ENCODE measurements at places on chromosomes 11 and 22. TPM values are rescaled to one million over a fixed set of nuclear protein-coding genes. Genes with fewer than 3 reads are reported as not detected.

DNA sequence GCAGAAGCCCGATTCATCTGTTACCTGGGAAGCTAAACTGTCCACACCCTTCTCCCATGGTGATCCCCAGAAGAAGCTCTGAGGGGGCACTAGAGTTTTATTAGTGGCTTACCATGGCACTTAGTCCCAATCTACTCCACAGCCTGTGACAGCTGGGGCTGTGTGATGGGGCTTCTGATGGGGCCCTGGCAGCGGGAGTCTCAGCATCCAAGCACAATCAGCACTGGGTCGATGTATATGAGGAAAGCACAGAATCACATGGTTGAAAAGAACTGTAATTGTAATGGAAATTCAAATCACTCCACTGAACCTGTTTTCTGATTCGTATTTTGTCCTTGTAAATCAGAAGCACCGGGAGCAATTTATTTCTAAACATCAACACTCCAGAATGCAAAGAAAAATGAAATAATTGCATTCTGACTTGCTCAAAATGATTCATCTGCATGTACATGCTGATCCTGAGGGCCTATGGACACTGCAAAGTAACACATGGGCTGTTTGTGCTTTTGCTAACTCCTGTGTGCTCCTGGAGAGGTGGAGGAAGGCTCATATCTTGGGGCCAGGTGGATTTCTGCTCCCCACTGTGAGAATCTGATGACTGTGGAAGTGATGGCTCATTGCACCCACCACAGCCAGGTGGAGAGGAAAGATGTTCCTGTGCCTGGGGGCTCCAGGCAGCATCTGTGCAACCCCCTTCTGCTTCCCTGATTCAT lies 203.0 kb downstream of the KIRREL3 start:
- H3K4me1 ChIP-seq: no peaks in the 10 kb centered on the region
- H3K27ac ChIP-seq: no peak overlapping the region
- H3K36me3 ChIP-seq: no peaks in the 10 kb centered on the region
- H3K4me3 ChIP-seq: no peak overlapping the region
- DNase-seq: no peak

GRCh38 chr11:12235553-12235946 lies 125.2 kb downstream of the MICAL2 start:
- H3K36me3 ChIP-seq: no peaks in the 10 kb centered on the region
- H3K27ac ChIP-seq: peak overlapping the region; percentile 74
- DNase-seq: no peak
- no peak overlapping the region for H3K4me3 ChIP-seq
- peaks cover 12% of the 10 kb centered on the region for H3K4me1 ChIP-seq

The NRIP3 gene
- total RNA-seq: 0.37 TPM

DNA sequence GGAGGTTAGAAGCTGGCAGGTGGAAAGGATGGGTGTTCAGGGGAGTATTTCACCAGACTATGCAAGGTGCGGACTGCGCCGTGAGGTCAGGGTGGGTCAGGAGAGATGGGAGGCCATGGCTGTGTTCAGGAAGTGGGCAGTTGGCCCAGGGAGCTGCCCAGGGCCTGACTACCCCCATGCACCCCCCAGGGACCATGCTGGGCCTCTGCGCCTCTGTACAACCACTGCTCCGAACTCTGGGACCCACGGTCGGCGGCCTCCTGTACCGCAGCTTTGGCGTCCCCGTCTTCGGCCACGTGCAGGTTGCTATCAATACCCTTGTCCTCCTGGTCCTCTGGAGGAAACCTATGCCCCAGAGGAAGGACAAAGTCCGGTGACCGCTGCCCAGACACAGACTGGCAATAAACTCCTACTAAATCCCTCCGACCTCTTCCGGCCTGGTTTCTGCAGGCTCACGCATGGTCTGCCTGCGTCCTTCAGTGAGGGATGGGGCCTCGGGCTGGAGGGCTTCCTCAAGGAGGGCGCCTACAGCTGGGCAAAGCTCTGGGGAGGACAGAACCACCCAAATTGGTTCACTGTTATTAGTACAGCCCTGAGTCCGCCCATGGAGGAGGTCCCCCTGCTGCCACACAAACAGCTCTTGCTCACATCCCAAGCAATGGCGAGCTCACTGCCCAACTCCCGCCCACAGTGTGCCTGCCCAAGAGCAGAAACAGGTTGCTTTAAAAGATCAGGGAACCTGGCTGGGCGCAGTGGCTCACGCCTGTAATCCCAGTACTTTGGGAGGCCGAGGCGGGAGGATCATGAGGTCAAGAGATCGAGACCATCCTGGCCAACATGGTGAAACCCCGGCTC lies 4.2 kb downstream of the PHLDA2 start:
- DNase-seq: peak; percentile 46
- no peak overlapping the region for H3K4me3 ChIP-seq
- no peak overlapping the region for H3K27ac ChIP-seq

- H3K4me1 ChIP-seq: no peaks in the 10 kb centered on the region
- no peaks in the 10 kb centered on the region for H3K36me3 ChIP-seq
- H3K4me3 ChIP-seq: no peak overlapping the region
- no peak for DNase-seq
- no peaks in the 10 kb centered on the region for H3K27me3 ChIP-seq
These were observed 138.9 kb downstream of the MPPED1 start for GRCh38 chr22:43550672-43551071.
